ENCODE measurements at places on chromosomes 4 and X. TPM values are rescaled to one million over a fixed set of nuclear protein-coding genes. Genes with fewer than 3 reads are reported as not detected.

DNA sequence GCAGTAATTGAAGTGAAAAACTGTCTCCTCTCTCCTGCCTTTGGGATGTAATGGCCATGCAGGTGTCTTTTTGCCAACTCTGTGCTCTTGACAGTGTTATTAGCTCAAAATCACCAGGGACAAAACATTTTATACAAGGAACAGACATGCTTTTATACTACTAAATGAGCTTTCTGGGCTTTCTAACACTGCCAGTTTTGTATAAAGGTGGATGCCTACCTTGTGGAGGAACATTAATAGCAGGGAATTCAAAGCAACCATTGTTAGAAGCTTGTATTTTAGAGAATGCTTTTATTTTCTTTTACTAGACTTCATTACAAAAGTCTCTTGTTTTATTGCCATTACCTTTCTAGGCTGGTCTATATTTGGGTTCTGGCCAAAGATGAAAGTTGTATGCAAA, 54.7 kb upstream of the ARSJ start:
- no peak for DNase-seq

- DNase-seq = no peak
Measured at GRCh38 chrX:4905576-4905975, 1192.1 kb upstream of the PRKX start.

DNA sequence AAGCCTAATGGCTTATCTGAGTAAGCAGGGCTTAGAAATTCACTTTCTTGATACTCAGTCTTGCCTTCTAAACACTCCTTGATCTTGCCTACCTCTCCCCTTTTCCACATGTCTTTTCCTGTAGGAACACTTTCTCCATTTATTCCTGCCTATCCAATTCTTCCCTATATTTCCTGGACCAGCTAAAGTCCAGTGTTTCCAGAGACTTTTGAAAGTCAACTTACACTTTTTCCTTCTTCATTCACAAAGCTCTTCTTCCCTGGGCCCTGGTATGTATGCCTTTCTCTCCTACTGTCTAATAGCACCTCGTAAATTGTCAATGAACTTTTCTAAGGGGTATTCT, 20.6 kb downstream of the VSIG4 start:
- no peak for DNase-seq

- DNase-seq = peak; percentile 11
Measured at GRCh38 chr4:74794382-74795010, at the start of gene BTC. BTC (minus strand) TSS chr4:74794523; CDS start chr4:74794325, 198 bp downstream.

KLHL4 gene
- not detected for total RNA-seq

NPNT gene
- not detected for total RNA-seq

- DNase-seq = no peak
Measured at GRCh38 chr4:125303821-125304220, 10.9 kb upstream of the FAT4 start.

CENPC gene
- 29.1 TPM for total RNA-seq

- no peak for DNase-seq
Measured at GRCh38 chr4:53614591-53614990, 23.3 kb upstream of the LNX1 start.

DNA sequence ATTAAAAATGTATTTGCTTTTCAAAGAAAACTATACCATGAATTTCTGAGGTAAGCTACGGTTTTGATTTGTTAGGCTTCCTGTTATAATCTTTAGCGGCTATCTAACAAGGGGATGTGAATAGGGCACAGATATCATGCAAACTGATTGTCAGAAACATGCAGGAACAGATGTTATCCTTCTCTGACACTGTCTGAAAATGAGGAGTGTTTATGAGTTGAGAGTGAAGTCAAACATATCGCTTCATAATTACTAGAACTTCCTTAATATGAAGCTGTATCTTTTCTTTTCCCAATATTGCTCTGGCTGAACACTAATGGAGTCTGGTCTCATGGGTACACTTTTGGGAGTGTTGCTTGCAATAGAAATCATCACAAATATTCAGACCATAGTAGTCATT, 16.3 kb upstream of the SULT1B1 start:
- no peak for DNase-seq

DNA sequence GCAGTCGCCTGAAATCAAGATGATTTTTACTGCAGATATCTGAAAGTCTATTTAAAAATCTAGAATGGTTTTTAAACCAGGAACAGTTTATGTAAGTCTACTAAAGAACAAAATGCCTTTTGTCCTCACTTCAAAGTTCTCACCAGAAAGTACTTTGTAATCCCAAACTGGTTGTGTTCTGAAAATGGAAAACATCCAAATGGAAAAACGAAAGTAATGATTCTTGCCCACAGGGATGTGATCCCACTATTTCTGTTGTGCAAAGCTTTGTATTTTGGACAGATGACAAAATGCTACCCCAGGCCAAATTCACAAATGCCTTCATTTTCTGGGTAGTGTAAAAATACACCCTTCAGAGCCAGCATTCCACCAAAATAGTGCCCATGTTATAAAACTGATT, 265.5 kb upstream of the FTHL17 start:
- no peak for DNase-seq

FRG2 gene
- total RNA-seq = not detected

DNA sequence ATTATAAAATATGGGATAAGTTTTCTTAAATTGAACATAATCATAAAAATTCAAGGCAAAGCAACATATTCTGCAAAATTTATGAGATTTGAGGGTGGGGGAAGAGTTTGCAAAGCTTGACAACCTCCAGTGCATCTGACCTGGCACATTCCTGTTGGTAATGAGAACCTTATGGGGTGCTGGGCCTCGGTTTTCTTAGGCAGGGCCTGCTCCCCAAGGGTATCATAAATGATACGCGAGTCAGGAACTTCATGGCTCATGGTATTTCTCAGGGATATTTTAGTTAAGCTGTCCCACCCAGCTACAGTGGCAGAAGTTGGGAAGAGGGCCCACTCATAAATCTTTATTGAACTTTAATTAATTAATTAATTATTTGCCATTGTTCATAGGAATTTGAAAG, 13.2 kb downstream of the AFF2 start:
- no peak for DNase-seq

DNA sequence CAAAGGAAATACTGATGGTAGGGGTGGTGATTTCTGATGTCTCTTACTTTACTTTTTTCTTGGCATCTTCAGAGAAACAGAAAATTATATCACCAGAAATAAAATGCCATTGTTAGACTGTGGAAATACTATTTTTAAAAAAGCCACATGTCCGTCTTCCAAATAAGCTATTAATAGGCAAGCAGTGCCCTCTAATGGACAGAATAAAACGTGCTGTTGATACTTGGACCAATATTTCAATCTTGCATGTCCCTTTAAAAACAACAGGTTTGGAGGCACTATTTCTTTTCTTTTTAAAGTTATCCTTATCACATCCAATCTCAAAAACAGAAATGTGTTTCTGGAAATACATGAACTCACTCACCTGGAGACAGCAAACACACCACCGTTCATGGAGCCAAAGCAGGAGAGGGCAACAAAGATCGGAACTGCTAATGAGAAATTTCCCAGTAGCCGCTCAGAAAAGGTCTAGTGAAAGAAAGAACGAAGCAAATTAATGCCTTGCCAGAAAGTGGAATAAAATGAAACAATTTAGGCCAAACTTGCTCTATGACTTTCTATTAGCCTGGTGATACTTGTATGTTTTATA, 59.2 kb downstream of the SLC7A11 start:
- DNase-seq = no peak

GRCh38 chrX:117752745-117753144, 363.9 kb downstream of the KLHL13 start:
- no peak for DNase-seq

DNA sequence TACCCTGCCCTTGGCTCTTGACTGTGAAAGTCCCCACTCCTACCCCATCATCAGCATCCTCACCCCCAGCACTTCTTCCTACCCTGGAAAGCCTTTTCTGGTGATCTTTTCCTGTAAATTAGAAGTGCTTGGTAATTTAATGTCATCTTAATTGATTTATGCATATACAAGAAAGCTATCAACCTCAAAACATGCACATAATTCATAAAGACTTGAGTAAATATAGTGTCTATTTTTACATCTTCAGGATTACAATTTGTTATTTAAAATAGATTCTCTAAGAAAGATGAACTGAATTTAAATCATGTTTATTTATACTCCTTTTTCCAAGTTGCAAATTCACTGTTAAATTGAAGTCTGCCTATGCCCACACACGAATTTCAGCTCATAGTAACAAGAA, 36.0 kb upstream of the EXOC1L start:
- no peak for DNase-seq

GRCh38 chr4:7721984-7722551, 217.6 kb downstream of the AFAP1 start:
- DNase-seq = peak; percentile 27

DNA sequence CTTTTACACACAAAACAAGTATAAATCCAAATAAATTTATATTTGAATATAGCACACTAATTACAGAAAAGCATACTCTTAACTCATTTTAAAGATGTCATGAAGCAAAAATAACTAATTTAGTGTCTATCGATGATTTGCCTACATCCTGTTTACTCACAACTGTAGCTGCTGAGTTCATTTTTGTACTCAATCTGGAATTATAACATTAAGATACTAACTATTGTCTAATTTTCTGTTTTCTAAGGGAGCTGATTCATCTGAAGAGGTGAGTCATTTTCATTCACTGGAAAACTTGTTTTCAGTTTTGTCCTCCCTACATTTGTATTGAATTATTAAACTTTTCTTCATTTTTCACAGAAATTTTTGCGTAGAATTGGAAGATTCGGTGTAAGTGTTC, 3.7 kb downstream of the STATH start:
- DNase-seq = no peak

- DNase-seq = no peak
Measured at GRCh38 chr4:7765666-7766065, 174.0 kb downstream of the AFAP1 start.

DNA sequence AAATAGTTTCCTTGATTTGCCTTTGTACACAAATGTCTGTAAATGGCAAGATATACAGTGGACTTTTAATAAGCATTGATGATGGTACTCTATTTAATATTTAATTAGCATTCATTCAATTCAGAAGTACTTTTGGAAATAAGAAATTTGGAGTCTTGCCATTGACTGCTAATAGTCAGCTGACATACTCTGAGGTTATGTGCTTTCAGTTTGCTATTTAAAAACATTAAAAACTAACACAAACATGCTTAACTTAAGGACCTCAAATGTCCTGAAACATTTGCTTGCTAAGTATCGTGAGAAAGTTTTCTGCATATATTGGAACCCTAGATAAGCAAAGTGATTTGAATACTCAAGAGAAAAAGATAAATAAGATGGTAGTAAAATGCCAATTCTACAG, 64.6 kb downstream of the REELD1 start:
- DNase-seq = no peak

LUZP4 gene
- not detected for total RNA-seq

DNA sequence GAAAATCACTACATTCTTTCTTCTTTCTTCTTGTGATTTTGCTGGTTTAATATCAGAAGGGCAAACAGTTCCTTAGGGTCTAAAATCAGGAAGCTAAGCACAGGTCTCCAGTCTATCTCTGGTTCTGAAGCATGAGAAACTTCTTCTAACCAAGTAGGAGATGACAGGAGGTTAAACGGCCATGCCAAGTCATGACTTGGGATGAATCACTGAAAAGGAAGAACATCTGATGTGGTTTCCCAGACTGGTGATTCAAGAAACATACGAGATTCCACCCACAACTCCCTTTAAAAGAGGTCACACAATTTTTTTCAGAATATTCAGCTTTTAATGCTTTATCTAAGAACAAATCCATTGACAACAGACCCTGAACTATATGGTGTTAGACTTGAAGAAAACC, 684.0 kb upstream of the PRKX start:
- DNase-seq = no peak

GRCh38 chr4:151455212-151455611, 46.2 kb downstream of the FHIP1A start:
- no peak for DNase-seq

DNA sequence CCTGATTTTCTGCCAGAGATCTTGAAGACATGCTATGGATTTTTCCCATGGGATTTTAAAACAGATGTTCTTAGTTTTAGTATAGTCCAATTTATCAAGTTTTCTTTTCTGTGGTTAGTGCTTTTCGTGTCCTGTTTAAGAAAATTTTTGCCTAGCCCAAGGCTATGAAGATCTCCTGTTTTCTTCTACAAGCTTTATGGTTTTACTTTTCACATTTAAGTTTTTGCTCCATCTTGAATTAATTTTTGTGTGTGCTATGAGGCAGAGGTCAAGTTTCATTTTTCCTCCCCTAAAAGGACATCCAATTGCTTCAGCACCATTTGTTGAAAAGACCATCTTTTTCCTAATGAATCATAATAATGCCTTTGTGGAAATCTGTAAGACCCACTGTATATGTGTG, 65.6 kb downstream of the POLR2B start:
- DNase-seq = no peak
